ENCODE measurements at places on chromosomes 7 and 10.

- DNase-seq, result no peak
These were observed 142.9 kb downstream of the PTPRN2 start for GRCh38 chr7:158444501-158445420.

GRCh38 chr10:50316174-50316573, 64.9 kb upstream of the ASAH2 start:
- no peak for DNase-seq

DNA sequence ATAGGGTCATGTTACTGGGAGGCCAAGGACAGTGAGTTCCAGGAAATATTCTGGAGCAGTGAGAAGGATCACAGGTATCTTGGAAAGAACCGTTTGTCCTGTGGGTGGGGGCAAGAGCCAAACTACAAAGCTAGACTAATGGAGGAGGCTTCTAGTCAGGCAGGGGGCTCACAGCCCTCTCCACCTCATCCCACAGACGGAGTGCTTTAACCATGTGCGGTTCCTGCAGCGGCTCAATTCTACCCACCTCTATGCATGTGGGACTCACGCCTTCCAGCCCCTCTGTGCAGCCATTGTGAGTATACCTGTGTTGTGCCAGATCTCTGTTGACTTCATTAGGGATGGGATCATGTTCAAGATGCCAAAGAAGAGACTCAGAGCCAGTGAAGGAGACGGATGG, 8.1 kb downstream of the SEMA4G start:
- DNase-seq, result no peak

GRCh38 chr10:110546499-110547110, 20.9 kb upstream of the SMC3 start:
- DNase-seq, result no peak

DNA sequence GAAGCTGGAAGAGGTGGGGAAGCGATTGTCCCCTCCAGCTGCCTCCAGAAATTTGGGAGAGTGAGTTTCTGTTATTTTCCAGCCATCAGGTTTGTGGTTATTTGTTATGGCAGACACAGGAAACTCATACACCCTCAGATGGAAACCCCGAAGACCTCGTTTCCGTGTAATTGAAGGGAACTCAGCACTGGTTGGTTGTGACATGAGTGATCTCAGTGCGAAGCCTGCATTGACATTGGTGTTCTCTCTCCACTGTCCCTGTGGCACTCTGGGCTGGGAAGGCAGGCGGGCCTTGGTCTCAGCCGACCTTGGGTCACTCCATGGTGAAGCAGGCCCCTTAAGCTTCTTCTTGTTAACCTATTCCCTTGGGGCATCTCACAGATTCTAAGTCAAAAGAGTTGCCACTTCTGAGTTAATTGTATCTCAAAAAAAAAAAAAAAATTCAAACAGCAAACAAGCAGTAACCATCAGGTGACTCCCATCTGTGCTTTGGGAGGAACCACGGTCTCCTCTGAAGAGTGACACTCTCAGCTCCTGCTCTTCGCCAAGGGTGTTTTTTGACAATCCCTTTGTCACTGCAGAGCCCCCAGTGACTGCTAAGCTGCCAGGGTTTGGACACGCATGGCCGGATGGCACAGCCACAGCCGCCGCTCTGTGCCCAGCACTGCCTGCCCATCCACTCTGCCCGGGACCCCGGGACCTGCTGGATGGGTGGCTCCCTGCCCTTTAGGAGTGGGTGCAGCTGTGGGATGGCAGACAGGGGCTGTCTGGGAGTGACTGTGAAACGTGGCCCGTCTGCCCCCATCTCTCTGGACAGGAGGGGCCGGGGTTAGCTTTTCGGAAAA, 233.6 kb downstream of the PRPF18 start:
- no peak for DNase-seq

GRCh38 chr7:25669961-25670841, 441.9 kb upstream of the NPVF start:
- no peak for DNase-seq

DNA sequence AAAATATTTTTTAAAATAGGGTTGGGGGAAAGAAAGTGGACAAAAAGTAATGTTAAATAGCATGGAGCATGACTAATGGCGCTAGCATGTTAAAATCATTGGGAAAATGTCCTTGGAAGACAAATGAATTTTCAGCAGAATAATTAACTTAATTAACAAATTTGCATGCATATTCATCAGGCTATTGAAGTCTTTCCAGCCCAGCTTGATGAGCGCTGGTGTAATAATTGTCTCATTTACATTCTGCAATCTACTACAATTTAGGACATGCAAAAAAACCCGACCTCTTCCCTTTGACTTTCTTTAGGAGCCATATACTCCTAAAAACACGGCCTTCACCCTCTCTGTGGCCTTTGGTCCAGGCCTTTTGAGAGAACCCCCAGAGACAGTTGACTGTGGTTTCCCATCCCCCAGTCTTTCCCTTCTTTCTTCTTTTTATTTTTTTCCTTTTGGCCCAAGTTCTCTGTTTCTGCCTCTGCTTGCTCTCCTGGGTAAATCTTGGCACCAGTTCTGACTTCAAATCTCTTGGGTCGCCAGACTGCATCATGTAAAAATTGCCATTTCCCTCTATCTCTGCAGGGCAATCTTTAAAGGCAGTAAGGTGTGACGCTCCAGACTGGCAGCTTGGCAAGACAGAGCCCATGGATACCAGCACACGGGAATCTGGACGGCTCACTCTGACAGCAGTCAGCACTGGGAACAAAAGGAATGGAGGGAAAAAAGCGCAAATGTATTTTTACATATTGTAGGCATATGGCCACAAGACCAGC, 105.5 kb downstream of the NEUROD6 start:
- DNase-seq, result no peak

DNA sequence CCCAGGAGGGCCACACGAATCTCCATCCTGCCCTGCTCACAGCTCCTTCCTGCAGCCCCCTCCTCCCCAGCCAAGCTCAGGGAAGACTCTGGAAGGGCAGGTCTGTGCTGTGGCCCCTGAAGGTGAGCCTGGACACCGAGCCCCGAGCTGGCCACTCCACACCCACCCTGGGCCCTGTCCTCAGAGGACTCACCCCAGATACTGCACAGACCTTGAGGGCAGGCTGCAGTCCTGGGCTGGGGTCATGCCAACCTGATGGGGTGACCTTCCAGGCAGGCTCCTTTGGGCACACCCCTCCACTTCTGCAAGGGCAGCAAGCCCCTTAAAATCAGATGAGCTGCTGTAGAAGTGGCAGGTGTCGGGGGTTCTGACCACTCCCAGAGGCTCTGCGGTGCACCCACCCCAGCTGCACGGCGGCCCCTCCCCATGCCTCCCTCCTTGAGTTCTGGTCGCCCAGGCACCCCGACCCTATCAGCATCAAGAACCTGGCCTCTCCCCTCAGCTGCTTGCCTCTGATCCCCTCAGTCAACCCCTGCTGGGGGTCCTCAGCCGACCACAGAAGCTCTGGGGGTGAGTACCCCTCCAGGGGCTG, 24.3 kb downstream of the YKT6 start:
- no peak for DNase-seq

- DNase-seq, result no peak
These were observed 391.1 kb downstream of the PLXNA4 start for GRCh38 chr7:132185150-132185549.

DNA sequence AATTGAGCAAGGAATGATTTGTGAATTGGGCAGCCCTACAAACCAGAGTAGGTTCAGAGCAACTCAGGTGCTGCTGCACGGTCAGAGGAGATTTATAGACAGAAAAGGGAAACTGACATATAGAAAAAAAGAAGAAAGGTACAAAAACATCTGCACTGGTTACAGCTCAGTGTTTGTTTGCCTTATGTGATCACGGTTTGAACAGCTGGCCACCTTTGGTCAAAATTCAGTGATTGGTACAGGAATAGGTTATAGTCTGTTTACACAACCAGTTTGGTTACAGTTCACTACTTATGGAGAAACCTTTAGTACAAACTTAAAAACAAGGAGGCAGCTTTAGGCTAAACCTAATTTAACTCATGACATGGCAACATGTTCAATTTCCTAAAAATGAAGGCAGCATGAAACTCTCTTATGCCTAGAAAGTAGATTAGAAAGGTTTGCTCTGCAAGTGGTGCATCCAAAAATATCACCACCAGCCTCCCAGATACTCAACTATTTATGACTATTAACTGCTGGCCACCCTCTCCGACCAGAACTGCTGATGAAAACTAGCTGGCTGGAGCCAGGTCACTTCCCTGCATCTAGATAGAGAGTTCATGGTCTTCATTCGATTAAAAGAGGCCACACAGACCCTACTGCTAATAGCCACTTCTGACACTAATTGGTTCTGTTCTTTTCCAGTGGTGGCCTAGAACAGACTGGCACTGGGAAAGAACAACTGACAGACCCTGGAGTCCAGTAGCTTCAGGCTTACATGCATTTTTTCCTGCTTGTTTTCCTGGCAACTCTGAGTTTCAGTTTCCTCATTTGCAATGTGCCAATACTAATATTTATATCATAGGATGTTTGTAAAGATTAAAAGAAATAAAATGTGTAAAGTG, 548.0 kb downstream of the CCSER2 start:
- DNase-seq, result no peak

DNA sequence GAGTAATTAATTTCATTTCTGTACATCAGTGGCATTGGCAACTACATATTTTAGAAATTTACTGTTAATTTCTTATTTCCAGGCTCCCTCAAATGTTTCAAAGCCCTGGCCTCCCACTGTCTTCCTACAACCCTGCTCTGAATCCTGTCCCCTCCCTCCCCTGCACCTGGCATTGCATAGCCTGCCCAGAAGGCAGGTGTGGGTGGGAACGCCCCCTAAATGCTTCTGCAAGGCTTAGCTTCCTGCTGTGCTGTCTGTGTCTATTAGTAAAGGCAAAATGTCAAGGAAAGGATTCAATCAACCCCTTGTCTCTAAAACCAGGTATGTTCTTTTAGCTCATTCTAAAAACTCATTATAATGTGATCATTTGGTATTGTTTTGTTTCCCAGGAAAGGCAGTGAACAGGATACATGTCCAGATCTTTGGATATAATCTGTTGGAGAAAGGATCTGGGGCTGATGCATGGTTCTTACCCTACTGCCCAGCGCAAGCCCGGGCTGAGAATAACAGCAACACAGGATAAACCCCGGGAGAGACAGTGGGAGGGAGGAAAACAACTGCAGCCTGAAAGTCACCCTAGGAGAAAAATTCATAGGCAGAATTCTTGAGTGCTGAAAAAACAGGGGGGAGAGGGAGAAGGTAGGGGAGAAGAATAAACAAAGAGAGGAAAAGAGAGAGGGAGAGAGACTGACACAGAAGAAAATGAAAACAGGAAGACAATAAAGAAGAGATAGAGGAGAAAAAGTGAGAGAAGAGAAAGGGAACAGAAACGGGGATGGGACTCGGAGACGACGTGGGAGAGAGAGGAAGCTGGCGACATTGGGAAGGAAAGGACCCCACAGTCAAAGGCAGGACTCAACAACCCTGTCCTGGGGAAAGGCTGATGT, 589 bp downstream of the ZNF488 start:
- no peak for DNase-seq

DNA sequence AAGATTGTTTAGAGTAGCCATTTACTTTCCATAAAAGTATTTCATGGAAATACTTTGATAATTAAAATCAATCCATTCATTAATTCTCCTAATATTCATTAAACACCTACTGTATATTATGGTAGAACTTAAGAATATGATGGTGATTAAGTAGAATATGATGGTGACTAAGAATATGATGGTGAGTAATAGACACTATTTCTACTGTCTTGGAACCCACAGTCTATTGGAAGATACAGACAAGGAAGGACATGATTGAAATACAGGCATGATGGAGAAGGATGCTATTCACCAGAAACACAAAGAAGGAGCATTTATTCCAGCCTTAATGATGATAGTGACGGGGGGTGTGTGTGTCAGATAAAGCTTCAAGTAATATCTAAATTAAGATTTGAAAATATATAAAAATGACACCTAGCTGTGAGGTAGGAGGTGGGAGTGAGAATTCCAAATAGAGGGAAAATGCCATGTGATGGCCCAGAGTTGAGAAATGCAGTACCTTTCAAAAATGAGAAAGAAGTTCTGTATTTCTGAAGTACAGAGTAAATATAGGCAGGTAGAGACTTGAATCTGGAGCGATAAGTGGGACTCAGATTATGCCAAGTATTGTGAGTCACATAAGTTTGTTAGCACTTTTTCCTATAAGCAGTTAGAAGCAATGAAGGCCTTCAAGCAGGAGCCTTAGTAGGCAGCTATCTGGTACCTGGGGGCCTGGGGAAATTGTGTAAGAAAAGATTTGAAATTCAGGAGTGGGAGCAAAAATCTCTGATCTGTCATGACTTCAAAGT, 12.5 kb upstream of the CDK13 start:
- DNase-seq, result no peak

DNA sequence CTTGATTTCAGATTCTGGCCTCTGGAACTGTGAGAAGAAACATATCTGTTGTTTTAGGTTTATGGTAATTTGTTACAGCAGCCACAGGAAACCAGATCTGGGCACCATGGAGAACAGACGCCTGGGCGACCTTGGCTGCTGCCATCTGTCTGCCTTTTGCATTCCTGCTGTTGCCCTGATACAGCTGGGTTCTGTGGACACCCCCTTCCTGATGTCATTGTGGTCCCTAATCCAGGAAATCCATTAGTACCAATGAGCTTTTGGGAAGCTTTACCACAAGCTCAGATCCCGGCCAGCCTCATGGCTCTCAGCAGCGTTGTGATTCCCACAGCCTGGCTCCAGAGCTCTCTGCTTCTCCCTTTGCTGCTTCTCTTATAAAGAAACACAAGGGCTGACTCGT, 174.2 kb upstream of the NPS start:
- no peak for DNase-seq
